ENCODE measurements at places on chromosomes 6 and 20.

- DNase-seq: no peak
Observed at GRCh38 chr6:46993846-46994245, 48.3 kb downstream of the ADGRF1 start.

GRCh38 chr6:142627474-142627873 lies 317.5 kb downstream of the HIVEP2 start:
- no peak for DNase-seq

DNA sequence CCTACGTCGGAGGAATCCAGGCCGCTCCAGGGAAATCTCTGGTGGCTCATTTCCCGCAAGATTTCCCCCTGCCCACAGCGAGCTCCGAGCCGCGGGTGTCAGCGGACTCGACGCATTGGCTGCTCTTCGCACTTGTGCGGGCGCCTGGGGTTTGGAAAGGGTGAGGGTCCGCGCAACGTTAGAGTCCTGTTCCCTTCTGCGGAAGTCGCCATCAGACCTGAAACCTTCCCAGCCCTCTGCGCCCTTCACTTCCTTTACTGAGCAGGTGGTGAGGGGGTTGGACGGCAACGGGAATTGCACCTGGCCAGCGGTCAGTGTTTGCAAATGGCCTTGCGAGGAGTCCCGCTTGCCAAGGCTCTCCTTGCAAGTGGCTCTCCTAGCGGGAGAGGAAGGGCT lies 8.4 kb downstream of the PAX1 start:
- no peak for DNase-seq

- DNase-seq: no peak
Observed at GRCh38 chr6:64580346-64580745, 944.7 kb downstream of the PHF3 start.

Data from activated CD4-positive, alpha-beta T cell treated with anti-CD3 and anti-CD28 coated beads, Interleukin-2, amount 50 U/mL, for 48 hours (primary cell).